Activated T-cell treated with anti-CD3 and anti-CD28 coated beads for 48 hours (primary cell): ENCODE measurements at places on chromosomes 3 and 15.

DNA sequence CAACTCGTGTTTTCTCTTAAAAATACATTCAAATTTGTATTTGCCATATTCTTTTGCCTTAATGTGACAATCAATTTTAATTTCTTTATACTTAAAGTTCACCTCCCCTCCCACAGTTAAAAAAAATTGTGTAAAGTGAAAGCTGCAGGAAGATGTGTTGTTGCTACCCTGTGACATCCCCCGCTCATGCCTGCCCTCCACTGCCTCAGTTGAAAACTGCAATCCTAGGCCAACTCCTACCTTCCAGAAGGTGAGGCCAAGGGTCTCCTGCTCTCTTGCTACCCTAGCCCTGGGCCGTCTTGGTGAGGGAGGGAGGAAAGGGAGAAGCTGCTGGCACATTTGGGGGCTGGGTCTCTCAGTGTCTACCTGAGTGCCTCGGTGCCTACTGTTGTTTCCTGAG, 57.0 kb upstream of the CMTM7 start:
- peak; percentile 30 for DNase-seq

DNA sequence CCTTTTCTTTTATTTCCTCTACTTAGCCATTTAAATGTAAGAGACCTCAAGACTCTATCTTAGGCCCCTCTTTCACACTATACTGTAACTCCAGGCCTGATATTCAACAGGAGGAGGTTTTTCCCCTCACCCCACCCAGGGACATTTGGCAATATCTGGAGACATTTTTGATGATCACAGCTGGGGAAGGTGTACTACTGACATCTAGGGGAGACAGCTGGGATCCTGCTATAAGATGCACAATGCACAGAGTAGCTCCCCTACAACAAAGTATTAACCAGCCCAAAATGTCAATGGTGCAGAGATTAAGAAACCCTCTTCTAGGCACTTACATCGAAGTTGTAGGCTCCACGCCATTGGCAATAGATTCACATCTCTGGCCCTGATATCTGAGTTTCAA, 517.5 kb upstream of the UBE2E2 start:
- no peak for DNase-seq

- no peak for DNase-seq
Measured at GRCh38 chr3:133210656-133211055, 172.5 kb downstream of the TMEM108 start.

GRCh38 chr3:164377466-164377865, 700.8 kb downstream of the SI start:
- DNase-seq = no peak

DNA sequence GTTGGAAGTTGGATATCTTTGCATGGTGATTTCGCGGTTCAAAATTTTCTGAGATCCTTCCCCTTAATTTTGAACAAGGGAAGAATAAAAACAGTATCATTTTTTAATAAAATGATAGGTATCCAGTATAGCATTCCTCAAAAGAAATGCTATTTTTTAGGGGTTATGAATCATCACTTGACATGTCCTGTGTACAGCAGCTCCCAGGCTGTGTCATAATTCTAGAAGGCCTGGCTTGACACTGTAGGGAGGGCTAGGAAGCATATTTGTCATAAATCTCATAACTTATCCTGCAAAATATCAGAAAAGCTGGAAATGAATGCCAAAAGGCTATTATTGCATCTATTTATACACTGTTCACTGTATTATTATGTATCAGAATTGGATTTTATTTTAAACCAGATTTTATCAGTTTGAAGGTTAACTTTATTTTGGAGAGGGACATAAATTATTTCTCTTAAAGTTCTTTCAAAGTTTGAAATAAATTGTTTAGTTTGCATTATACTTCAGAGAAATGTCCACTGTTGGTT, 539.1 kb upstream of the ROBO2 start:
- no peak for DNase-seq

DNA sequence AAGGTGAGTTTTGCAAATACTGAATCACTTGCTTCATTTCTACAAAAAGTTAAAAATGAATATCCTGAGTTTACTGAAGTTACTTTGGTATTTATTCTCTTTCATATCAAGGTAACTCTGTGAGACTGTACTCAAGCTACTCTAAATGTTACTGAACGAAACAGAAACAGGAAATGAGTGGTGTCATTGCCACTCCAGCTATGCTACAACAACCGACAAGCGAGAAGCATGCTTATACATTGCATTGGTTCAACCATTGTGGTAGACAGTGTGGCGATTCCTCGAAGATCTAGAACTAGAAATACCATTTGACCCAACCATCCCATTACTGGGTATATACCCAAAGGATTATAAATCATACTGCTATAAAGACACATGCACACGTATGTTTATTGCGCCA, 313.2 kb upstream of the THBS1 start:
- DNase-seq = no peak

- no peak for DNase-seq
Measured at GRCh38 chr3:63961891-63962290, 49.7 kb upstream of the SCAANT1 start.

- peak; percentile 35 for DNase-seq
Measured at GRCh38 chr15:90002428-90002844, 1.3 kb downstream of the ZNF710 start.

- no peak for DNase-seq
Measured at GRCh38 chr15:44312108-44312507, 23.6 kb downstream of the GOLM2 start.

DNA sequence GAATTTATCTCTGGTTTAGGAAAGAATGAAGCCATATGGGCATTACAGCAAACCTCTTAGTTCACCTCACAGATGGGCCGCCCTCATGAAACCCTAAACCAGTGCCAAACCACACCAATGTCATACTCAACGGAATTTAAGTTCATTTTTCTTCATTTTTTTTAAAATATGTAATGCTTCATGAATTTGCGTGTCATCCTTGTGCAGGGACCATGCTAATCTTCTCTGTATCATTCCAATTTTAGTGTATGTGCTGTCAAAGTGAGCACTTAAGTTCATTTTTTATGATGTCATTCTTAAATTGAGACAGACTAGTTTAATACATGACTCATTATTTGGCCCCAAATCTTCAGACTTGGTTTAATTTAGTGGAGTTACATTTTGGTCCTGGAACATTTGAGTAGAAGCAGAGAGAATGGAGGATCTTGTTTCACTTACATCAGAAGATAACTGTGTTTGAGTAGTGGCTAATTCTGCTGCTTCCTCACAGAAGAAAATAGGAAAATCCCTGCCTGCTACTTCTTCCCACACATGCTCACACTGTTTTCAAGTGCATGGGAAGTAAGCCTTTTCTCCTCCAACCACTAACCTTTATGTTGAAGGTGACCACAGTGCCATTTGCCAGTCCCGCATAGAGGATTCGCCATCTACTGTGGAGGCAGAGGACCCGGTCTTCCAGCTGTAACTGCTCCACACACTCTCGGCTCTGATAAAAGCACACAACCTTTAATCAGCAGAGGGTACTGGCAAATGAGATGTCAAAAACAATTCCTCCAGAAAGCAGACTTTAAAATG, 63.3 kb downstream of the ZNF106 start:
- no peak for DNase-seq

GRCh38 chr15:100349696-100350433, 8.1 kb upstream of the ADAMTS17 start:
- DNase-seq = peak; percentile 85

DNA sequence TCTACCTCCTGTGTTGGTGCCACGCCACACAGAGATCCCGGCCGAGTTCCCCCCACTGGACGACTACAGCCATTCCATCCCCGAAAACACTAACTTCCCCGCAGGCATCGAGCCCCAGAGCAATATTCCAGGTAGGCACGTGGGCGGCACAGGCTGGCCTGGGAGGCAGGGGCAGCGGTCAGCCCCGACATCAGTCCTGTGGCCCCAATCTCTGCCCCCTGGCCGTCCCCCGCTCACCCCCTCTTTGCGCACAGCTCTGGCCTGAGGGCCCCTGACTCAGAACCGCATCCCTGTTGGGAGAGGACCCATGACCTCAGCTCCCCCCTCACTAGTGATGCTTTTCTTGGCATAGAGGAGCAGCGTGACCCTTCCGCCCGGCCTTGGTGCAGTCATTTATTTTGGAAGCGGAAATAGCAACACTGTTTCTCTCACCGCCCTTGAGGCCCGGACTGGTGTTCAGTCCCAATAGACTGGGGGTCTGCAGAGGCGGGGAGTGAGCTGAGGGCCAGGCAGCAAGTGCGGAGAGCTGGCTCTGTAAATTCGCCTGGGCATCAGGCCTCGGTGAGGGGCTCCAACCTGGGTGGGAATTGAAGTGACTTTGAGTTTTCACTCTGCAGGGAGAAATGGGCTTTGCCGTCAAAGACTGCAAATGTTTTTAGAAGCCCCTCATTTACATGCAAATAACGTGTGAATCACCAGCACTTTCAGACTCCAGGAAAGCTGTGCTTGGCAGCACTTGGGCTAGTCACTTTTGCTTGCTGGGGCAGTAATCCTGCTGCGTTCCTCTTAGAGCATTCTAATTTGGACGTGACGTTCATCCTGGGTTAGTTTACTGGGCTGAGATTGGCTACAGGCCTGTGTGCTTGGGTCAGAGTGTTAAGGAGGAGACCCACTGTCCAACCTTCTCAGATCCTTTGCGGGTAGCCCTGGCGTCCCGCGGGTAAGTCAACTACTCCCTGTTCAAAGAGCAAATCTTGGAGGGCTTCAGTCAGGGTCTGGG, 88.9 kb downstream of the AAGAB start:
- DNase-seq = no peak

- no peak for DNase-seq
Measured at GRCh38 chr15:62841891-62842559, 200.5 kb upstream of the TPM1 start.

DNA sequence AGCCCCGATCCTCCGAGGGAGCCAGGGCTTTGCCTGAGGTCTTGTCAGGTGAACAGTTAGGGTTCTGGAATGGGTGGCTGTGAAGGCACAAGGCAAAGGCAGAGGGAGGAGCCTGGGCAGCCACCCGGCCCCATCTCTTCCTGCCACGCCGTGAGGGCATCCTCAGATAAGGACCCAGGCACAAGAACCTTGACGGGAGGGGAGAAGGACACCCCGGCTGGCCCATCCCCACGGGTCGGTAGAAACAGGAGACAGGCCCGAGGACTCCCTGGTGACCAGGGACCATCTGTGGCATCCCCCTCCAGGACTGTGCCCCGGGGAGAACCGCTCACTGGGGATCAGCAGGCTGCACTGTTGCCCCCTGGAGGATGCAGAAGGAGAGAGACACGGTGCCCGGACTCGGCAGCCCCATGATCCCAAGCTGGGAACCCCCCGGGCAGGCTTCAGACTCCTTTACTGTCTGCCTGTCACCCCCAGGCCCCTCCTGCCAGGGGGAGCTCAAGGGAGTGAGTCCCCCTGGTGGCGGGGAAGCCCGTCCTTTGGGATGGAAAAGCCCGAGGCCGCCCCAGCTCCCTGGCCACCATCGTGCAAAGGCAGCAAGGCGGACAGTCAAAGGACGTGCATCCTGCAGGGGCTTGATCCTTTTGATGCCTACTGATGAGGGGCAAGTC, 12.3 kb upstream of the PCSK6 start:
- peak; percentile 39 for DNase-seq

DNA sequence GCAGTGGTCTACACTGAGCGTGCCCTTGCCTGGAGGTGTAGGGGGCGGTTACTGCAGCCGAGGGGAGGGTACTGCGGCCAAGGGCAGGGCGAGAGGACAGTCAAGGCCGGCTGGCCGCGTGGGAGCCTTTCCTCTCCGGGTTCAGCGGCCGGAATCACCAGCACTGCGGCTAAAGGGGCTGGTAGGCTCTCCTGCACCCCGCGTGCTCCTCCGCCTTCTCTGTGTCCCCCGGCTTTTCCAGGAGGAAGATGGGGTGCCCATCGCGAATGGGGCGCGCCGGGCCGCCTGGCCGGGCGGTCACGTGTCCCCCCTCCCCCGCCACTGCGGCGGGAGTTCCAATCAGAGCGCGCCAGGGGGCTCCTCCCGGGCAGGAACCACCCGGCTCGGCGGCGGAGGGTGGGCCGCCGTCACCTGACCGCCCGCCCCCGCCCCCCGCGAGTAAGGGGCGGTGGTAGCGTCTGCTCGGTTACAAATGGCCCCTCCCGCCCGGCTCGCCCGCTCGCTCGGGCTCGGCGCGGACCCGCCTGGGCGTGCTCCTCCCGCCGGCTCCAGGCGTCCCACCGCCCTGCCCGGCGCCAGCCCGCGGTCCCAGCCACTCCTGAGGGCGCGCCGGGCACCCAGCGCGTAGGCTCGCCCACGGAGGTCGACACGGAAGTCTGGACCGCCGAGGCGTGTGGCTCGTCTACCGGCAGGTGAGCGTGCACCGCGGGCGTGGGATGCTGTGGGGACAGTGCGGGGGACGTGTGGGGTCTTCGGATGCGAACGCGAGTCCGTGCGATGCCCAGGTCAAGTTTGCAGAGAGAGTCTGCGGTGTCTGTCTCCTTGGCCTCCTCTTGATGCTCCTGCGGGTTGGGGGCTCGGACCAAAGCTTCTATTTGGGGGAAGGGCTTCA, 242.6 kb upstream of the TOPAZ1 start:
- no peak for DNase-seq

- no peak for DNase-seq
Measured at GRCh38 chr3:152610622-152611021, 224.3 kb upstream of the P2RY1 start.

DNA sequence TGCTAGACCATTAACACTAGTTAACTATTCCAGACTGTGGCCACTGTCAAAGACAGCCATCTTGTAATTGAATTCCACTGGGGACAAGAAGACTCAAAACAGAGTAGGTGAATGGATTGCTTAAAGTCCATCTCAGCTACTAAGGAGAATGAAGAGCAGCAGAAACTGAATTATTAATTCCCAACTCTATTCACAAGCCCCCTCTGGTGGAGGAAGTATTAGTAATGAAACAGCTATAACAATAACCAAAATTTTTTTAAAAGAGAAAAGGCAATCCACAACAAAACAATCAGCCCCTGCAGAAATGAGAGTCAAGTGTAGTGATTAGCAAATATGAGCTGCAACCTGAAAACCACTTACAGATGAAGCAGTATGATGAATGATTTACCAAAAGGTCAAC, 302.8 kb downstream of the FHIT start:
- no peak for DNase-seq

DNA sequence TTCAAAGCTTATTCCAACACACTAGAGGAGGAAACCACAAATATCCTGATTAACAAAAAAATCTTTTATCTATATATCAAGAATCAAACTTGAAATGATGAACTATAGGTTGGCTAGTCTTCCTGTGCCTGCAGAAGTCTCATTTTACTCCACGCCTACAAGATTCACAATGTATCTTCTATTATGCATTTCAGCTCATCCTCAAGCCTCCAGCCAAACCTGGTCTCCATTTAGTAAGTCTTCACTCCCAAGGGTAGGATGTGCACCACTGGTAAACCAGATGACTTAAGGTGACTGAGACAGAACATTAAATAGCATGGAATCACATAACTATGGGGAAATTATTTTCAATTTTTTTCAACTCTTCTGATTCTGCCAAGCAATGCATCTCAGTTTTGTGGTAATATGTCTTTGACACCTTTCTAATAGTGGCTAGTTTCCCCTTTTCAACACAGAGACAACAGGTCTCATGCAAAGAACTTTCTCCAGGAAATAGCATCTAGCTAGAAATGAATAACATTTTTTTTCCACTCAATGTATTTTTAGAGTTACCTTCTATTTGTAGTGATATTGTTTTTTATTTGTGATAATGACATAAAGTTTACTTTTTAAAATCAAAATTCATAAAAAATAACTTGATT, 166.9 kb downstream of the TNIK start:
- no peak for DNase-seq
